Natural killer cell treated with Interleukin-12 subunit alpha and Interleukin-12 subunit beta and Interleukin-15 and Interleukin-18, amount 100 ng/mL, for 72 hours (primary cell): ENCODE measurements at places on chromosomes 2 and 18.

DNA sequence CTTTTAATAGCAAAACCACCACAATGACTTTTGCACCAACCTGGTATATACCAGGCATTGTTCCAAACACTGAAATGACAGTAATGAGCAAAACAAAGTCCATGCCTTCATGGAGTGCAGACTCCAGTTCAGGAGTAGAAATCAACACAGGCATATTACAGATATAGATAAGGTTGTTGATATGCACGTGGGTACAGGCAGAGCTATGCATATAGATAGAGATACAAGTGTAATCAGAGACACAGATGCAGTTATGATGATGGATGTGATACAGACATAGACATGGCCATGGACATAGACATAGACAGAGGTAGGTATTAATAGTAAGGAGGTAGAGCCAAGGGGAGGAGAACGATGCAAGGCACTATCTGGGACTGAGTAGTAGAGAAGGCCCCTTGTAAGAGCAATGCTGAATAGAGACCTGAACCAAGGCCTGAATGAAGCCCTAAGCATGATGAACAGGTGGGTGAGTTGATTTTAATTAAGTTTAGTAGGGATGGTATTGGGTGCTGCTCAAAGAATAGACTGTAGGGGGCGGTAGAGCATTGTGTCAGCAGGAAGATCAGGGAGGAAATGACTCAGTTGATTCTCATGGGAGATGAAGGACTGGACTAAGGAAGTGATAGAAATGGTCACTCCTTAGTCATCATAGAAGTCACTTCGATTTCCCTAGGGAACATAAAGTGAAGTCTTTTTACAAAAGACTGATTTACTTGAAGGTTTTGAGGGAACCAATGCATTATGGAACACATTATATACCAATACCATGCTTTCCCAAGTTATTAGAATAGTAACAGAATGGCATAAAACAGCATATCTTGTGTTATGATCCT lies 39.4 kb downstream of the CMPK2 start:
- DNase-seq: no peak

GRCh38 chr18:10153924-10154752 lies 240.3 kb downstream of the VAPA start:
- no peak for DNase-seq

DNA sequence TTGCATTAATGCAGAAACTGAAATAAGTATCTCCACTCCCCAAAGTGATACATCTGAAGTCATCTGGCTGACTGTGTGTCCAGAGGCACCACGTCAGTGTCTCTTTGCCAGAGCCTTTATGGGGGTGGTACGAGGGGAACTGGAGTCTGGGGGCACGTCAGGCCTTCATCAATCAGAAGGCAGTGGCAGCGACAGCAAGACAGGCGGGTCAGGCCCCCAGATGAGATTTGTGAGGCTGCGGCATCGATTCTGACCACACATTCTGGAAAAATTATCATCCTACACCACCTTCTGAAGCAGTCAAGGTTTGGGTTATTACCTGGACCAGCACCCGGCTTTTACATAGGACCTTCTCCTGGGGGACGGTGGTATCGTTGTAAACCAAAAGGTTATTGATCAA lies 223.6 kb downstream of the GBX2 start:
- DNase-seq: no peak

GRCh38 chr2:235937936-235938335 lies 230.2 kb downstream of the GBX2 start:
- no peak for DNase-seq

DNA sequence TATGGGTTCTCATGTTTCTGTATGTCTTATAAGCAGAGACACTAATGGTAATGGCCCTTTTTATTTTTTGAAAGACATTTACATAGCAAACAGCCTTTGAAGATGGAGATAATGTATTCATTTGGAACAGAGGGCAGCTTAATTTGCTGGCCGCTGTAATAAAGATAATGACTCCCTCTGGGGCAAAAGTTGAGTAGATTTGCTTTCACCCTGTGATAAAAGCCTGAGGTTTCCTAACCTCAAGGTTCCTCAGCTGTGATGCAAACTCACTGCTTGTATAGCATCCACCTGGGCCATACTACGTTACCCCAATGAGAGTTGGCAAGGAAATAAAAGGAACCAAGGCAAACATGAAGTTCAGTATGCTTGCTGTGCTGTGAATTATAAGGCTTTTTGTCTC lies 54.8 kb downstream of the TEX51 start:
- no peak for DNase-seq

DNA sequence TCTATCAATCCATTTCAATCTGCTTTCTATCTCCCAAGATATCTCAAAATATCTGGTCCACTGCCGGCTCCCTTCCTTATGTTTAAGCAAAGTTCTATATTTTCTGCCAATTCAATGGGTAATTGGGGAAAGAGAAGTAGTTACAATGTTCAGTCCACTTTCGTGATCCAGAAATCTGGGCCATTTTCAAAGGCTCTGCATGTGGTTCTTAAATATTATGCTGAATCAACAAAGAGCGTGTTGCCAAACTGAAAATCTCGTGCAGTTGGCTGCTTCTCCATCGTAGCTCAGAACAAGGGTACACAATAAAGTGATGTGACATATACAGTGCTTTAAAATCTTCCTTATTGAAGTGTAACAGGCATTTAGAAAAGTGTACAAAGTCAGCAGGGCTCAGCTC lies 863.1 kb downstream of the RNF144A start:
- DNase-seq: no peak

GRCh38 chr2:121960251-121960650 lies 204.8 kb downstream of the TSN start:
- DNase-seq: no peak

- no peak for DNase-seq
Measured at GRCh38 chr2:120434492-120435308, 88.8 kb downstream of the INHBB start.

- DNase-seq: no peak
Measured at GRCh38 chr2:232444409-232445148, 11.4 kb upstream of the ALPI start.

DNA sequence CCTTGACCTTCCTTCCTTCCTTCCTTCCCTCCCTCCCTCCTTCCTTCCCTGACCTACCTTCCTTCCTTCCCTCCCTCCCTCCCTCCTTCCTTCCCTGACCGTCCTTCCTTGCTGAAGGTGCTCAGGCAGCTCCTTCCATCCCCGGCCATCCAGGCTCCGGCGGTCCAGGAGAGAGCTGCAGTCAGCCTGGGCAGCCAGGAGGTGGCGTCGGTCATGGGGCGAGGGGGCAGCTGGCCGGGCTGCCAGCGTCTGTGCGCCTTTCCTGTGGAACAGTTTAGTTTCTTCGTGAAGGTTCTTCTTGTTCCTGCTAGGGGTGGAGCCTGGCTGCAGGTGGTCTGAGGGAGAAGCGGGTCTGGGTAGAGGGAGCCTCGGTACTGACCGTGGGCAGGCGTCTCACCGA lies 15.7 kb downstream of the GPR35 start:
- DNase-seq: no peak

DNA sequence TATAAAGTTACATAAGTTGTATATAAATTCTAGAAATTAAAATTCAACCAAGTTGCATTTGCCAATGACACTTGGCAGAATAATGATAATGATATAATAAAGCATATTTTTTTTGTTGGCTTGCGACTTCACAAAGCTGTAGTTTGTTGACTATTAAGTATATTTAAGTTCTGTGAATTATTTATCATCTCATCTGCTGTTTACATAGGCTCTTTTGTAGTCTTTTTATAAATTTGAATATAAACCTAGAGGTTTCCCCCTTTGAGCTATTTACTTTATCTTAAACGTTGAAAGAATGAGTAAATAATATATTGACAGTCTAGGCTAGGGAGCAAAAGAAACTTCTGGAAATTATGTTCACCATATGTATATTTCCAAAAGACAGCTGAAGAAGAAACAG lies 32.9 kb downstream of the C18orf63 start:
- no peak for DNase-seq

- no peak for DNase-seq
Measured at GRCh38 chr2:199105826-199106225, 351.9 kb downstream of the SATB2 start.

- no peak for DNase-seq
Measured at GRCh38 chr2:164560181-164560792, 61.0 kb downstream of the GRB14 start.

DNA sequence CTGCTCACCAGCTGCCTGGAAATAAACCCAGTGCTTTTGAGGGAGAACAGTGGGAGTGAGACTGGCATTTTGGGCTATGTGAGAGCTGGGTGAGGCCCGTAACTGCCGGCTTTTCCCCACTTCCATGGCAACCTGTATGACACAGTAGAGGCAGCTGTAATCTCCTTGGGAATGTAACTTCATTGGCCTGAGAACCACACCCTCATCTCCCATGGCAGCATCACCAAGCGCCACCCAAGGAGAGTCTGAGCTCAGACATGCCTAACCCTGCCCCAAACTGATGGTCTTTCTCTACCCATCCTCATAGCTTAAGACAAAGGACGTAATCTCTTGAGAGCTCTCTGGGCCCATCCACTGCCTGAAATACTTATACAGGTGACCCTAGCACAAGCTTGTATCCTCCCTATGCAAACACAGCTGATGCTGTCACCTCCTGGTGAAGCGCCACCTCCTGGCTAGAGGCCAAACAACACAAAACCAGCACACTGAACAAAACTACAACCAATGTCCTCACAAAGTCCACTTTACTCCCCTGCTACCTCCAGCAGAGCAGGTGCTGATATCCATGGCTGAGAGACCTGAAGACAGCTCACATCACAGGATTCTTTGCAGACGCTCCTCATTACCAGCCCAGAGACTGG lies 763.4 kb upstream of the NRXN1 start:
- no peak for DNase-seq

- no peak for DNase-seq
Measured at GRCh38 chr2:21500401-21500945, 376.7 kb downstream of the TDRD15 start.

GRCh38 chr18:25686960-25687500 lies 335.1 kb upstream of the ZNF521 start:
- DNase-seq: no peak

- DNase-seq: no peak
Measured at GRCh38 chr2:72694715-72695496, 130.9 kb downstream of the EXOC6B start.

DNA sequence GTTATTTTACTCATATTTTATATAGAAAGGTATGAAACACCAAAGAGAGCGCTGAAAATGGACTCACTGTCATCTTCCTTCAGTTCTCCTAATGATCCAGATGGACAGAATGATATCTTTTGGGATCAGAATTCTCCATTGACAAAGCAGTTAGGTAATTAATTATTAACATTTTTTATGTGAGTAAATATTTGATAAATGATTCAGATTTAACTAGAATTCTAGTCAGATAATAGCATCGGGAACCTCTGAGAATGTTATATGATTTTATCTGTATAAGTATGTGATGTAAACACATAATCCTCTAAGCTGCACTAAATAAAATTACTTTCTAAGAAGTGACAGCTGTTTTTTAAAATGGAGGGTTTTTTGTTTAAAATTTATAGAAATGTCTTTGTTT lies 2.0 kb downstream of the ETAA1 start:
- DNase-seq: no peak

GRCh38 chr2:108950369-108951135 lies 38.5 kb downstream of the EDAR start:
- no peak for DNase-seq

DNA sequence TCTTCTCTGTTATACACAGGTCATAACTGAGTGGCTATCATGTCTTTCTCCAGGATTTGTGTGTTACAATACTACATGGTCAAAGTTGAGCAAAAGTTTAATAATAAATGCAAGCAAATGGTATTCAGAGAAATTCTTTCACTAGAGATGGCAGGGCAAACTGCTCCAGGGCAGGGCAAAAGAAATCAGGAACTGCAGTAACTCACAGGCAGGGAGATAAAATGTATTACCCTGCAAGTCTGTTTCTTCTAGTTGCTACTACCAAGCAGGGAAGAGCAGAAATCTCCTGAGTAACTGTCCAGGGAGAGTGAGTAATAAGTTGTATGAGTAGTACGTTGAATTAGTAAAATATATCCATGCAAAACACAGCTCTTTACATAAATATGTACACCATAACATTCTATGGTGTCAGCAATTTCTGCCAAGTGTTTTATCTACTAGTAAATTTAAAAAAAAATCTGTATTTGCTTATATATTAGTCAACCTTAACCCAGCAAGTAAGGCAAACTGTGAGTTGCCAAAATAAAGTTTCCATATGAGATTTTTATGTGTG lies 404.1 kb downstream of the ZEB2 start:
- no peak for DNase-seq

GRCh38 chr18:58567453-58568196 lies 61.3 kb downstream of the ALPK2 start:
- DNase-seq: no peak

GRCh38 chr2:54538537-54538936 lies 82.4 kb downstream of the SPTBN1 start:
- DNase-seq: no peak

GRCh38 chr2:160984426-160985077 lies 175.7 kb upstream of the TANK start:
- DNase-seq: no peak

GRCh38 chr18:61360404-61361383 lies 27.5 kb downstream of the CDH20 start:
- peak; percentile 62 for DNase-seq

DNA sequence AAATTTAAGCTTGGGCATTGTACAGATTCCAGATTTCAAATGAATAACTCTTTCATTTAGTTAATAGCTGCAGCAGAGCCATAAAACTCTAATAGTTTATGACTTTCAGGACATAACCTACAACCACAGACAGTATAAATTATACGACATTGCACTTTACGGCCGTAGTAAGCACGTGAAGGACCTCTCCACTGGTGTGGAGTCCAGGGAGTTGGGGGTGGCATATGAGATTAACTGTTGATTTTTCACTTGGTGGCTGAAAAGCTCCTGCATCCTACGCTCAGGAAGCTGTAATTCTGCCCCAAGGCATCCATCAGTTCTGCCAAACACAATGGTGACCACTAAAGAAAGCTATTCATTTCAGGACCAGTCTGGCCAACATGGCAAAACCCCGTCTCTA lies 376.2 kb downstream of the SOX11 start:
- DNase-seq: no peak

DNA sequence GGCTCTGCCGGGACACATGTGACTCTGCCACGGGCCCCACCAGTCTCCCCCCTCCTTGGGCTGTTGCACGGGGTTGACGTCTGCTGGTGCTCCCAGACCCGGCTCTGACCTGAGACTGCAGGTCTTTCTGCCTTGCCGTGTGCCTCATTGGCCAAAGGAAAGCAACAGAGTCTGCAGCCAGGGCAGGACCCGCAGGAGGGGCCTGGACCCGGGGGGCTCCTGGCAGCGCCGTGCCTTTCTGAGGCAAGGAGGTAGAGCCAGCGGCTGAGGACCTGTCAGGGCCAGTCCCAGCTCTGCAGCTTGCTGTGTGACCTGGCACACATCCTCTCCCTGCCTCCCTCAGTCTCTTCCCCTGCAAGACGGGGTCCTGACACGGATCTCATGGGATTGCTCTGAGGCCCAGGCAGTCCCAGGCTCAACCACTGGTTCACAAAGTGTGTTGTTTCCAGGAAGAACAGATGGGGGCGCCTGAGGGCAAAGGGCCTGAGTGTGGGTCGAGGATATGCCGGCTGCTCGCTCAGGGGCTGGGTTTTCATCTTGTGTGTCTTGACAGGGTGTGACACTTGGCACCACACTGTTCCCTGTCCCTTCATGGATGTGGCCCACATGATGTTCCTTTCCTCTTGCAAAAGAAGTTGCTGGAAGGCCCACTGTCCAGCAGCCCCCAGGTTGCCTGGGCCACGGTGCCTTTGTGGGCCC lies 9.0 kb downstream of the CAPN10 start:
- no peak for DNase-seq
